ENCODE measurements at places on chromosomes 2 and 18.
A peak's percentile ranks its signal among the peaks of the same experiment; 100 is the strongest.

- DNase-seq = no peak
These were observed 111.7 kb upstream of the DYNAP start for GRCh38 chr18:54479365-54479764.

DNA sequence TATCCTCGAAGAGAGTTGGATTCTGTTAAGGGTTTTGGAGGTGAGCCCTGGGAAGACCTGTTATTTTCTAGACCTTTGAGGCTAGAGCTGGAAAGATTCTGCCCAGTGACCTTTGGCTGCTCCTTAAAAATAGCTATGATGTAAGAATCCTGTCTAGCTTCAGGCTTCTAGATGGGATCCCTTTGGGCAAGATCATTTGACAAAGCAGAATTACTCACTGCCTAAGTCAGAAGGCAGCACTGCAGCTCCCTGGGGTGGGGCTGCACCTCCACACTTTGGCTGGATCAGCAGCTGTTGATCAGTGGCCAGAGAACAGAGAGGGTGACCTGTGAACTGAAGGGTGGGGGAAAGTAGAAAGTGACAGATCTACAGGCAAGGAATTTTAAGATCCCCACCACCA lies 103.8 kb downstream of the ASAP2 start:
- no peak for DNase-seq

GRCh38 chr2:120624061-120624737 lies 111.5 kb upstream of the GLI2 start:
- DNase-seq = no peak

GRCh38 chr2:31236433-31237205 lies 2.7 kb downstream of the EHD3 start:
- DNase-seq = no peak

DNA sequence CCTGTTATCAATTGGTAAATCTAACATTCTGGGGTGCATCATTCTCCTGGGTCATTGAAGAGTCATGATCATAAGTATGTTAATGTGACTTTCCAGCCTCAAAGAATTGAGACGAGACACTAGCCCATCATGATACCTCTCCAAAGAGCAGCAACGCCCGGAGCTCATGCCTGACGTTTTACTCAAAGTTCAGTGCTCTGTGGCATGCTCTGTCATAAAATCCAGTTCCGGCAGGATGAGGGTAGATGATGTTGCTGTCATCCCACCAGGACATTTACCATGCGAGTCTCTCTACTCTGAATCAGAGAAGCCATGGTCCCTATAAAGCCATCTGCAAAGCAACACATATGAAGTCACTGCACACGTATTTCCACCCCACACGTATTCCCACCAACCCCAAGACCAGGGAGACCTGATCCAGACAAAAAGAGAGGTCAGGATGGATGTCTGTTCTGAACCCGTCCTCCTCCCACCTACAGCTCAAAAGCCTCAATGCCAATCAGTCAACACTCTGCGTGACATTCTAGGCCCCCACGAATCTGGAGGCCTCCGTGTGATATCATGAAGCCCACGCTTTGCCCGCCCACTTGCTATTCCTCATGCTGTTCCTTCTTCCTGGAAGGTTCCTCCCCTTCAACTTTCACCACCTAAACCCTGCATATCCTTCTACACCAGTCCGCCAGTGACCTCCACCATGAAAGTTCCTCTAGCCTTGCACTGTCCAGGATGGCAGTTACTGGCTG lies 85.8 kb downstream of the DNMT3A start:
- no peak for DNase-seq

DNA sequence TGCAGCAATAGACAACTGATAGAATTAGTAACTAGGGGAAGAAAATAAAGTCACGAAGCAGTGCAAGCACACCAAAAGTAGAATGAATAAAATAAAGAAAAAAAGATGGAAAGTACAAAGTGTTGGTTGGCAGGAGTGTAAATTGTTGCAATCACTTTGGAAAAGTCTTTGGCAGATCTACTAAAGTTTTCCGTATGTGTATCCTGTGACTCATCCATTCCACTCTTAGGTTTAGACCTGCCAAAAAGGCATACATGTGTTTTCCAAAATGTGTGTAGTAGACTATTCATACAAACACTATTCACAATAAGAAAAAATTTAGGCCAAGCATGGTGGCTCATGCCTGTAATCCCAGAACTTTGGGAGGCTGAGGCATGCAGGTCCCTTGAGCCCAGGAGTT lies 282.1 kb upstream of the FSIP2 start:
- no peak for DNase-seq

GRCh38 chr18:57430079-57431001 lies 4.8 kb upstream of the ONECUT2 start:
- no peak for DNase-seq

- no peak for DNase-seq
These were observed 31.2 kb upstream of the ROCK2 start for GRCh38 chr2:11375689-11376027.

- DNase-seq = no peak
These were observed 99.4 kb downstream of the NEDD4L start for GRCh38 chr18:58143386-58143785.

DNA sequence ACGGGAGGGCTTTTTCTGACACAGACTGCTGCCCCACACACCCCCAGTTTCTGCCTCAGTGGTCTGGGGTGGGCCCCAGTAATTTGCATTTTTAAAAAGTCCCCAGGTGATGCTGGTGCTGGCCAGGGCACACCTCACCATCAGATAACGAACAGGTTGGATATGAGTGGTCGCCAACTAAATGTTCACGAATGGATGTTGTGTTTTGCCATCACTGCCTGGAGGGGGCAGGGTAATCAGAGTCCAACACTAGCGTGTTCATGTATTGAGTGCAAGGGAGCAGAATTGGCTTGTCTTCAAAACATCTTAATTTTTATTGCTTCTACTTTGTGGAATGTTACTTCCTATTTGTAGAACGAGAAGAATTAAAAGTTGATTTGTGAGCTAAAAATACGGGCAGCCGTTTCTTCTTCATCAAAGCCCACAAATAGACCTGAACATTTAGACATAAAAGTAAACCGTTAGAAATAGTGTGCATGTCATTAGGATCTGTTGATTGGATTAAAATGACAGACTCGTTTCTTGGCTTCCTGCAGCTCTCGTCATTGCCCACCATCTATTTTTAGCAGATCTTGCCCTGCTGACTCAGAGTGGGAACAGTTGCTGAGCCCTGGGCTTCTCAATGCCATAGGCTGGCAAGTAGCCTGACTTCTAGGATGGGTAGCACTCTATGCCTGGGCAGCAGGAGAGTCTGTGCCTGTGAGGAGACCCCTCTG lies 45.2 kb downstream of the NCK2 start:
- DNase-seq = no peak

DNA sequence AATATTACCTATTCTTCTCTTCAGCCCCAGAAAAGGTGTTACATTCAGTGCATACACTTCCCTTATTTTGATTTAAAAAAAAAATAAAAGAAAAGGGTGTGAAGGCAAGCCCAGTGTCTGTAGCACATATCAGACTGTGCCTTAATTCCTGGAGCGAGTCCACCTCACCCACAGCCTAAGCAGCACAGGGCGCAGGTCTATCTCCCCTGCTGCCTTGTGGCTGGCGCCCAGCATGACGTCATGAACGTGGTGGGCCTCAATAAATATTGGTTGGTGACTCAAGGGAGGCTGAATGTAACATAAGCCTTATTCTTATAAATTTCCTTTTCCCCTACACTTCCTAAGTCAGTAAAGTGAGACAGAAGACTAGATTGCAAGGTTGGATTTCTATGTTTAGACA lies 26.4 kb downstream of the ST3GAL5 start:
- no peak for DNase-seq

DNA sequence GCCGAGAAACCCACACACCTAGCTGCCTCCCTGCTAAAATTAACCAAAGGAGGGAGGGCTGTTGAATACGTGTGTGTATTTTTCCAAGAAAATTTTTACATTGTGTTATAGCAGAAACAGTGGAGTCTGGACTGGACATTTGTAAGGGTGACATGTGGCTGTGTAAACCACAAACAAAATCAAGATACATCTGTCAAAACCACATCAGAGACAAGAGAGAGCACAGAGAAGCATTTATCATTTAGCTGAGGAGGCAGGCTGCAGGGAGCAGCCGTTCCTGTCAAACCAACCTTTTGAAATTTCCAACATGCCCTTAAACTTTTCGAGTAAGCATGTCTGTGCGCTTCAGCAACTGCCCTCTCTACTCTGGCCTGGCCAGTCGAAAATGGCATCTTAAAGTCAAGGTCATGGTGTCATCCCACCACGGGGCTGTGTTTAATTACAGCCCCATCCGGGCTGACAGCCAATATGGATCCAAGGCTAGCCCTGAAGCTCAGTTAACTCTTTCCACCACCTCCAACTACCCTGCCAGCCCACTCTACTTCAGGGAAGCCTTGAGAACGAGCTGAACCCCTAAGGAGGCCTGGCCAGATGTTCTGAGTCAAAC lies 8.4 kb downstream of the BCL11A start:
- no peak for DNase-seq

GRCh38 chr18:37320317-37320716 lies 245.3 kb downstream of the CELF4 start:
- no peak for DNase-seq

DNA sequence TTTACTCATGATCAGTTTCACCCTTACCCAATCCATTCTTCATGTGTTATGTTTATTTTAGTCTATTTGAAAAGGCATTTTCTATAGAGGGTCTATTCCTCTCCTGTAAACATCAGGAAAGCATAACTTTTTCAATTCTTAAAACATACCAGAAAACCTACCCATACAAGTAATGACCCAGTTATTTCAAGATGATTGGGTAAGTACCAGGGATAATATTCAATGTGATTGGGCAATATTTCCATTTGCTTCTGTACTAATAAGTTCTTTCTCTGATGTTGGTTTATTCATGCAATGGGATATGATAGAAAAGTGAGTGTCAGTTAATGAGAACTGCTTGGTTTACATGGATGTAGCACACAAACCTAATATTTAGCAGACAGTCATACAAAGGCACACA lies 87.6 kb downstream of the CCBE1 start:
- no peak for DNase-seq

- no peak for DNase-seq
These were observed 73.4 kb downstream of the MARCHF4 start for GRCh38 chr2:216298719-216299495.

GRCh38 chr2:190210471-190210870 lies 109.2 kb downstream of the HIBCH start:
- DNase-seq = no peak

- DNase-seq = no peak
These were observed 7.0 kb downstream of the TNS1 start for GRCh38 chr2:217995731-217996231.

GRCh38 chr2:97749581-97749980 lies 36.2 kb downstream of the ZAP70 start:
- DNase-seq = no peak

DNA sequence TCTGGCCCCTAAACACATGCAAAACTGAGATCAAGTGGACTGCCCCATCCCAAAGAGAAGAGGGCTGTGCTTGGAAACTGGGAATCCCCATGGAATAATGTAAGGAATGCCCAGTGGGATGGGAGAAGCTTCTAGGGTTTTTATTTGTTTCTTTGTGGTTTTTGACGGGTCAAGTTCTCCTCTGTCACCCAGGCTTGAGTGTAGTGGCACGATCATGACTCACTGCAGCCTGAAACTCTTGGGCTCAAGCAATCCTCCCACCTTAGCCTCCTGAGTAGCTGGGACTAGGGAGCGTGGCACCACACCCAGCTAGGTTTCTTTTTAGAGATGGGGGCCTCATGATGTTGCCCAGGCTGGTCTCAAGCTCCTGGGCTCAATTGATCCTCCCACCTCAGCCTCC lies 101.7 kb upstream of the ZSWIM2 start:
- DNase-seq = no peak

DNA sequence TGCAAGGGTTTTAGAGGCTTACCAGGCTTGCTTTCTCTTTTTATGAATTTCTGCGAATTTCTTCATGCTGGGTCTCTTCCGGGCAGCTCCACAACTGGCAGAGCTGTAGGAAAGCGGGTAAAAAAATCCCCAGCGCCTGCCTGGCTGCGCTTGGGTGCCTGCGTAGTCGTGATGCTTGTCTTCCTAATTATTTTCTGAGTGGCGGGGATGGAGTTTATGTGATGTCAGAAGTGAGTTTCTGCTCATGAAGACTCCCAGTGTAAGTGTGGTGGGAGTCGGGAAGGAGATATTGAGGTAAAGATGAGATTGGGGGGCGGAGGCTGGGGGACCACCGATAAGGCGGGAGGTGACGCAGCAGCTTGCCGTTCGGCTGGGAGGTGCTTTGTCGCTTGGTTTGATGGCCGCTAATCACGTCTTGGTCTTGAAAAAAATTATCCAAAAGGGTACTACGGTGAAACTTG lies 229.8 kb downstream of the LDLRAD4 start:
- no peak for DNase-seq

- DNase-seq = no peak
These were observed 730 bp downstream of the ODC1 start for GRCh38 chr2:10447300-10447894.

DNA sequence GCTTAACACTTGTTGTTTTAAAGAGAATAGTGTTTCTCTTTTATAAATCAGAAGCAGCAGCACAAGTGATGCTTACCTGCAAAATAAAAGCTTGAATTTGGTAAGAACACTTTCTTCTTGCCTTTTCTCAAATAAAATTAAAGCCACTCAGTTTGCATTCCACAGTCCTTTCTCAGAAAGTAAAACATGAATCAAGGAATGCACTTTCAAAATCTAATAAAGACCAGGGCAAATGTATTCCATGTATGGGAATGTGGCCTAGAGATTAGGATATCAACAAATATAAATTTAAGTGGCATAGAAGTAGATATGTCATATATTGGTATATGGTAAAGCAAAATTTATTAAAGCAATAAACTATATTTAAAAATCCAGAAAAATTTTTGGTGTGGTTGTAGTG lies 352.8 kb downstream of the THSD7B start:
- DNase-seq = no peak

GRCh38 chr18:33761363-33761762 lies 183.3 kb downstream of the ASXL3 start:
- peak; percentile 35 for DNase-seq

DNA sequence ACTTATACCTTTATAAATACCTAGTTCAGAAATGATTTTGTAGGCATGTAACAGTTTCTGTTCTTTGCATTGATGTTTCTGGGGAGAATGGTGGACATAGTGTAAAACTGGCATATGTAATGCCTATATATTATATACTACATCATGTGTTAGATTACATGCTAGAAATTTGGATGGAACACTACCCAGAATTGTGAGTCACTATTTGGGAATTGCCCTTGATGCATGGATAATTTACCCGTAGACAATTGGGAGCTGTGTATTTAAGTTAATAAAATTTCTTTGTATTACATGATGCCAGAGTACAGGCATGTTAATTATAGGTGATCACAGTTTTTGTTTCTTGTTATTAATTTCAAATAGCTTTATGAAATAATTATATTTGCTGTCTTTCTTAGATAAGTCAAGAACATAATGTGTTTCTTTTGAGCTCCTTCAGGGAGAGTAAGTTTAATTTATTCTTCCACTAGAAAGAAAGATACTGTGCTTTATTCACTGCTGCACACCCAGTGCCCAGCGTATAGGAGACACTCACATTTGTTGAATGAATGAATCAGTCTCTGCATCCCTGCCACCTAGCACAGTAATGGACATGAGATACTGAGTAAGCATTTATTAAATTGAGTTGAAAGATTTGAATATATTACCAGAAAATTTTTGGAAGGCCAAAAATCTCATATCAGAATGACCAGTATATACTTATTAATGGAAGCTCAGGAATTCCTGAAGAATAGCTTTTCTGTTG lies 16.9 kb downstream of the ACSL3 start:
- no peak for DNase-seq

All from NCI-H2081 treated with DMSO at 0.1 percent for 48 hours (cell line).